Stimulated activated CD8-positive, alpha-beta memory T cell treated with anti-CD3 and anti-CD28 coated beads, Interleukin-15, amount 100 ng/mL, for 24 hours (primary cell): ENCODE measurements at places on chromosomes 13 and 19.

GRCh38 chr13:97385854-97386253 is 48.1 kb upstream of the RAP2A start:
- no peak for DNase-seq

DNA sequence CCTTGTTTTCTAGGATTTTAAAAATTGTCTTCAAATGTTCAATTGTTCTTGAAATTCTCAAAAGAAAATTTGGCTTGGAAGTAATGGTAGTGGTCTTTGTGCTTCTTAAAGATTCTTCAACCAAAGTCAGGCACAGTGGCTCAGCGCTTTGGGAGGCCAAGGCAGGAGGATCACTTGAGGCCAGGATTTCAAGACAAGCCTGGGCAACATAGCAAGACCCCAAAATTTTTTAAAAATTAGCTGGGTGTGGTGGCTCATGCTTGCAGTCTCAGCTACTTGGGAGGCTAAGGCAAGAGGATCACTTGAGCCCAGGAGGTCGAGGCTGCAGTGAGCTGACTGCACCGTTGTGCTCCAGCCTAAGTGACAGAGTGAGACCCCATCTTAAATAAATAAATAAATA is 153.5 kb upstream of the ZNF507 start:
- DNase-seq, result no peak

DNA sequence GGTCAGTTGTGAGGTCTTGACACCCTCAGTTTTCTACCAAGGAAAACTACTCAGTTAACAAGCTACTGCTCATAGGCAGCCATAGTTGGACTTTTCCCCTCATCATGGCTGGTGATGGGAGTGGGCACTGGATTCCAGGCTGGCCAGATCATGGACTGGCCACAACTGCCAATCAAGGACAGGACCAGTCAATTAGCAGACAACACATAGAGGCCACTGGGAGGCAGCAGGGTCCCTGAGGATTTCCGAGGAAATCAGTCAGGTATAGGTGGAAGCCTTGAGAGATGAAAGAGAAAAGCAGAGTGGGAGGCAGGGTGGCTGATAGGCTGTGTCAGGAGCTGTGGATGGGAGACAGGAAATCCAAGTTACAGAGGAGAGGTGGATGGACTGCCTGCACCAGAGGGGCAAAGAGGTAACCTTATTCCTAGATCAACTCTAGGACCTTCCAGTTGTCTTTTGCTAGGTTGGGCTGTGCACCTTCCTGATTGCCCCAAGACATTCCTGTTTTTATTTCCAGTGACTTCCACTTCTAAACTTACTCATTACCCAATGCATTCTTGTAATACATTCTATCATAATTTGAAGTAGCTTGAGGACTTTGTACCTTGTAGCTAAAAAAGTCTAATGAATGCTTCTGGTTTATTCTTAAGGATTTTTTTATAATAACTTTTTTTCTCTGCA is 361.8 kb downstream of the KCNRG start:
- DNase-seq, result no peak

DNA sequence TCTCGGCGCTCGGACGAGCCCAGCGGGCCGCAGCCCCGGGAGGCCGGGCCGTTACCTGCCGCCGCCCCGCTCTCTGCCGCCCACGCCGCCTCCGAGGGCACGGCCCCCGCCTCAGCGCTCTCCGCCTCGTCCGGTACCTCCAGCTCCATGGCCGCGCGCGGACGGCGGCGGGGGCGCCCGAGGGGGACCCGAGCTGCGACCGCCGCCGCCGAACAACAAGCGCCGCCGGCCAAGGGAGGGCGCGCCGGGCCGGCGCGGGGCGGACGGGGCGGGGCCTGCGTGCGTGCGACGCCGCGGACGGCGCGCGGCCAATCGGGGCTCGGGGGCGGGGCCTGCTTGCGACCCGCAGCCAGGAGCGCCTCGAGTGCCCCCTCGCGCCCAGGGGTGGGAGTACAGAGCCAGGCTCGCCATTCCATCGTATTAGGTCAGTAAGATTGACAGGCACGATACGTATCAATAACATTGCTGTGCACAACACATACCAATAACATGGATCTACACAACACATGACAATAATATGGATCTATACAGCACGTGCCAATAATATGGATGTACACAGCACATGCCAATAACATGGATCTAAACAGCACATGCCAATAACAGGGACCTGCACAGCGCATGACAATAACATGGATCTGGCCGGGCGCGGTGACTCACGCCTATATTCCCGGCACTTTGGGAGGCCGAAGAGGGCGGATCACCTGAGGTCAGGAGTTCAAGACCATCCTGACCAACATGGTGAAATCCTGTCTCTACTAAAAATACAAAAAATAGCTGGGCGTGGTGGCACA is at the start of gene PIP5K1C:
Gene PIP5K1C (minus strand): TSS at position 227 of the 791 bp plus-strand sequence. CDS start 78 bp downstream, at position 149.
- peak; percentile 94 for DNase-seq

GRCh38 chr19:48638831-48639381 is 1.7 kb upstream of the DBP start:
- no peak for DNase-seq

DNA sequence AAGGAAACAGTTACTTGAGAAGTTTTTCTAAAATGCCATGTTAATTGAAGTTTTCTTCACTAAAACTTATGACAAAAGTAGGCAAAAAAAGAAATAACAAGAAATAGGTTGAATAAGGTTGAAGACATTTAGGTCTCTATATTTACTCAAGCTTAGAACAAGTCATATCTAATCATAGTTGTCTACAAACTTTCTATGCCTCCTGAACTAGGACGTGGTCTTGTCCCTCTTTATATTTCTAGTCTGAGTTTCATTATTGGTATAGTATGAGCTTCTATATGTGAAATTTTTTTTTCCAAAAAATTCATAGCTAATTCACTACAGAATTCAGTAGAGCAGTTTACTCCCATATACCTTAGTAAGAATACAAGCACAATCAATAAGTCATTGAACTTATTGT is 836.4 kb downstream of the SLITRK6 start:
- no peak for DNase-seq

DNA sequence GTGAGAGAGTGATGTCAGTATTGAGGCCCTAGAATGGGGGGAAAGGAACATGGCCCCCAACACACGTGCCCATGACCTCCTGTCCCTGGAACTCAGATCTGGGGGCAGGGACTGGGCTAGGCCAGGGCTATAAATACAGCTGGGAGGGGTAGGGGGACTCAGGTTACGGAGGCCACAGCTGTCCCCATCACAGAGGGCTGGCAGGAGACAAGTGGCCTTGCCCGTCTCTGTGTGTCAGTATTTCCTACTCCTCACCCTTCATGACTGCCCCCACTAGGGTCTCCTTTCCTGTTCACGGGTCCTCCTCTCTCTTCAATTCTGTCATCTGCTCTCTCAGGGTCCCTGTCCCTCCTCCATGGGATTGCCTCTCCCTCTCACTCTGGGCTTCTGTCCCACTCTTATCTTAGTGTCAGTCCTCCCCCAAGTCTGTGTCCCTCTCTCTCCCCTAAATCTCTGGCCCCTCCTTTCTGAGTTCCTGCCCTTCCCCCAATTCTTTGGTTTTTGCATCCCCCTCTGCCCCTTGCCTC is 687 bp upstream of the HRC start:
- no peak for DNase-seq

- no peak for DNase-seq
Measured at GRCh38 chr13:28630869-28631268, 28.1 kb upstream of the POMP start.

- no peak for DNase-seq
Measured at GRCh38 chr19:49816590-49816989, 1.5 kb upstream of the MED25 start.

DNA sequence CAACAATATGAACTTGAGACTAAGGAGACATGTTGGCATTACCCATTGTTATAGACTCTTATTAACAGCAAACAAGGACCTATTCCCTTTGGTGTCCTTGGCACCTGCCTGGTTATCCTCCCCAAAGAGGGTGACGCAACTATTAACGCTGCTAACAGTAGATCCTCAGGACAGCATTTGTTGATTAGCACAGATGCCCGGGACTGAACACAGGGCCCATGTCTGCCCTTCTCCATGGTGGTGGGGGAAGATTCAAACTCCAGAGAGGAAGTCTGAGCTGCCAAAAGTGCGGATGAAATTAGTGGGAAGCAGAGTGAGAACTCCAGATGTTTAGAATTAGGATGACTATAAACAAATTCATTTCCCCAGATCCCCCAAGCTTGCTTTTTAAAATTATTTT is 101.2 kb upstream of the RAP2A start:
- no peak for DNase-seq

DNA sequence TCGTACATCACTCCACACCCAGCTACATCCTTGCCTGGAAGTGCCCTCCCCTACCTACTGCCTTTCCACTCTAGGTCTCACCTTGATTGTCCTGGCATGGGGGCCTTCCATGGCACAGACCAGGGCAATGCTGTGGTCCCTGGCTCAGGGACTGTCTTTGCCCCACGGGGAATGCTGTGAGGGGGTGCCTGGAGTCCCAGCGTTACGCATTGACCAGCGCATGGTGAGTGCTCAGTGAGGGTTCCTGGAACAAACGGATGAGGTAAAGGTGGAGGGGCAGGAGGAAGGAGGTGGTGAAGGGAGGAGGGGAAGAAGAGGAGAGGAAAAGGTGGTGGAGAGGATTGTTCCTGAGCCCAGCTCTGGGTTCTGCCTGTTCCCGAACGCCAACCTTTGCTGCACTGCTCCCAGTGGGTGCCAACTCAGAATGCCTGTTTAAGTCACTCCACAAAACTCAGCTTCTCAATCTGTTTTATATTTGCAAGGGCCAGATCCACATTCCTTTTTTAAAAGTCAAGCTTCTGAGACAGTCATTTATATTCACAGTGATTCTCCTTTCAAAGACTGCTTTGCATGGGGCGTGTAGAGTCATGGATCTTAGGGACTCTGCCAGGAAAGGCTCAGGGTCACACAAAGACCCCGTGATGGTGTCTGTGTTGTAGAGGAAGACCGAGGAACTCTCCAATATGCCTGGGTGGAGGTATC is 40.8 kb downstream of the CHST8 start:
- no peak for DNase-seq

DNA sequence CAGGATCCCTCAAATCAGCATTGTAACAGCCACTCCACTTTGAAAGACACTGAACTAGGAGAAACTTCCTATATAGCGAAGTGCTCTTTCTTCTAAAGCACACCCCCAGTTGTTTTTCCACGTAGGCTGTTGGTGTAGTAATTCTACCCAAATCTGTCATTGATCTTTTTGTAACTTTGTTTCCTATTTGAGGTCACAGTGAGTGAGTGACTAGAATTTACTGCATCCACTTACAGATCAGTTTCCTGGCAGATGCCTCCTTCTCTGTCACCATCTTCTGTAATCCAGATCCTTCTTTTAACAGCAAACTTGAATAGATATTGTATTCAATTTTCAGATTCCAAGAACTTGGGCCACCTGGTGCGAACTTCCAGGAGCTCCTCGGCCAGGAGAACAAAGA is 15.3 kb downstream of the ZAR1L start:
- DNase-seq, result no peak

DNA sequence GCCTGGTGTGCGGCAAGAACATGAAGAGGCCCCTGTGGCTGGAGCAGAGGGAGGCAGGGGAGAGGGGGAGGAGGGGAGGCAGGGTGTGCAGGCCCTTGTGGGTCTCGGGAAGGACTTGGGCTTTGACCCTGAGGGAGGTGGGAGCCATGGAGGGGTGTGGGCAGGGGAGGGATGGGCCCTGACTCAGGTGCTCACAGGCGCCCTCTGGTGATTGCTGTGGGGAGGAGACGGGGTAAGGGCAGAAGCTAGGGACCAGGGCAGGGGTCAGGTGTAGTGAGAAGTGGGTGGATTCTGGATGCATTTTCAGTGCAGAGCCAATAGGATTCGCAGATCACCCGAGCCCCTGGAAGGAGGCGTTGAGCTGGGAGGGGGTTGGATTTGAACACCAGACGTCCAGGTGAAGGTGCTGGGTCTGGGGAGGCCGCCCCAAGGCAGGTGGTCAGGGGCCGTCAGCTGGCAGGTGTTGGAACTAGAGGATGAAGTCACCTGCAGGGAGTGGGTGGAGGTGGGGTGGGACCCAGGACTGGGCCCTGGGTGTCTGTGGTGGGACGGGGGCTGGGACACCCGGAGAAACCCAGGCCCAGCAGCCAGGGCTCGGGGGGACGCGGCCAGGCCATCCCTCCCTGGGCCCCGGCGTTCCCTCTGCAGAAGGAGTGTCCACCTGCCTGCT is 185.4 kb downstream of the KDM4B start:
- no peak for DNase-seq

GRCh38 chr13:74024314-74024713 is 109.9 kb downstream of the KLF12 start:
- DNase-seq, result no peak

DNA sequence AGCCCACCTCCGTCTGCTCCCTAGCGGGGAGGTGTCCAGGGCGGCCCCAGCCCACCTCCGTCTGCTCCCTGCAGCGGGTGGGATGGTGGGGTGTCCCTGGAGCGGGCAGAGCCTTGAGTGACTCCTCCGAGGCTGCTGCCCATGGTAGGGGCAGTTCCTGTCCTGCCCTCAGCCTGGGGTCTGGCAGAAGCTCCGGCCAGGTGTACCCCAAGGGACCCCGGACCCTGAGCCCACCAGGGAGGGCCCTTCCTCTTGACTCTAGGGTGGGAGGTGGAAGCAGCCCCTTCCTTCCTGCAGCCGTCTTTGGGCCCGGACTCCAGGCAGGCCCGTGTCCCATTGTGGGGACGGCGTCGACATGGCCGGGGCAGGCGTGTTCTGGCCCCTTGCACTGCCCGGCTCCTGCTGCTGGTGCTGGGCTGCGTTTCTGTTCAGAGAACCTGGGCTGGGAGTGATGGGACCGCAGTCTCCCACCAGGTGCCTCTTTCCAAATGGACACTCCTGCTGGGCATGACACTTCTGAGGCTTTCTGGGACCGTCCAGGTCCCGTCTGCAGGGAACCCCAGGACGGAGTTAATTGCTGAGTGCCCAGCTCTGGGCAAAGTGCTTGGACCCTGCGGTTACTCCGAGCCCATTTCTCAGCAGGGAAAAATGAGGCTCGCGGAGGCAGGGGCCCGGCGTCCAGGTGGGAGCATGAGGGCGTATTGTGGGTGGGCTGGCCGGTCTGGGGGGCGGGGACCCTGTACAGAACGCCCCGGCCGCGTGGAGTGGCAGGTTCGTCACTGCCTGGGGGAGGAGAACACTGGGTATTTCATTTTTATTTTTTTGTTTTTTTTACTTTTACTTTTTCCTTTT is 19.8 kb downstream of the ARID3A start:
- DNase-seq, result no peak

- no peak for DNase-seq
Measured at GRCh38 chr13:109651311-109651710, 135.1 kb downstream of the IRS2 start.

DNA sequence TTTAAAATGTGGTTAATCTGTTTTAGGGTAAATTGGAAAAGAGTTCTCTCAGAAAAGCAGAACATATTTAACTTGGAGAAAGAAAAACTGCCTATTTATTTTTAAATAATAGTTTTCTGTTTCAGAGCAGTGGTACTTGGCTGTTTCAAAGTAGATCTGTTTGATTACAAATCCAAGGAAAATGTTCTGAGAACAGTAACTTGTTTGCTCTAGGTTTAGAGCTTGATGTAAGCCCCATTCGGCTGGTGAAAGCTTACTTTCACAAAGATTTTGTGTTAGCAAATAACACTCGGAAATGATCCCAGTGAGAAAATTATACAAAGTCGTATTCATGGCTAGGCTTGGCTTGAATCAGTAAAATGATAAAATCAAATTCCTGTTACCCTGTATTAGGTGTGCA is 395.8 kb upstream of the GPC6 start:
- DNase-seq, result no peak

GRCh38 chr13:76936763-76937162 is 11.5 kb upstream of the ACOD1 start:
- no peak for DNase-seq

GRCh38 chr13:98983182-98983581 is 5.3 kb upstream of the DOCK9 start:
- DNase-seq, result no peak
